ENCODE measurements at places on chromosomes 16 and 17. TPM values are rescaled to one million over a fixed set of nuclear protein-coding genes. Genes with fewer than 3 reads are reported as not detected.

TBX4 gene
- total RNA-seq = 0.15 TPM

CLEC3A gene
- not detected for total RNA-seq

UNC13D gene
- total RNA-seq = 5.8 TPM

SSTR5 gene
- 0.51 TPM for total RNA-seq

ITGAL gene
- 0.07 TPM for total RNA-seq

TP53TG3B gene
- not detected for total RNA-seq

HSDL1 gene
- 17.5 TPM for total RNA-seq

RPH3AL gene
- total RNA-seq = 34.2 TPM

SP6 gene
- 7.7 TPM for total RNA-seq

GAS2L2 gene
- 0.08 TPM for total RNA-seq

BCL6B gene
- not detected for total RNA-seq

PRPSAP1 gene
- 53.1 TPM for total RNA-seq

SCGB1C2 gene
- not detected for total RNA-seq

BICDL2 gene
- not detected for total RNA-seq

ZNF750 gene
- not detected for total RNA-seq

TVP23A gene
- 0.20 TPM for total RNA-seq

SDR42E1 gene
- total RNA-seq = 1.2 TPM

KRTAP4-9 gene
- not detected for total RNA-seq

MYH8 gene
- total RNA-seq = not detected

GSDMA gene
- total RNA-seq = not detected

TTLL6 gene
- 0.49 TPM for total RNA-seq

TPSG1 gene
- 0.16 TPM for total RNA-seq

SEPHS2 gene
- total RNA-seq = 47.3 TPM

KRT12 gene
- total RNA-seq = not detected
